Glutamatergic neuron (in vitro differentiated cells): ENCODE measurements at places on chromosomes 3 and 15. TPM values are rescaled to one million over a fixed set of nuclear protein-coding genes. Genes with fewer than 3 reads are reported as not detected.

- DNase-seq: no peak
- H3K36me3 ChIP-seq: peaks cover 4% of the 10 kb centered on the region
- H3K4me3 ChIP-seq: no peak overlapping the region
- H3K4me1 ChIP-seq: peaks cover 31% of the 10 kb centered on the region
Observed at GRCh38 chr15:67920524-67921240, 80.8 kb upstream of the RNU6-1 start.

- DNase-seq: peak; percentile 51
- H3K27me3 ChIP-seq: peaks cover 9% of the 10 kb centered on the region
- peak overlapping the region; percentile 93 for H3K27ac ChIP-seq
Observed at GRCh38 chr3:153162513-153163392, 727 bp downstream of the RAP2B start.

CISH gene
- 6.0 TPM for total RNA-seq

- H3K27me3 ChIP-seq: no peaks in the 10 kb centered on the region
- no peaks in the 10 kb centered on the region for H3K36me3 ChIP-seq
- H3K4me3 ChIP-seq: no peak overlapping the region
- no peak for DNase-seq
- peaks cover 22% of the 10 kb centered on the region for H3K4me1 ChIP-seq
- no peak overlapping the region for H3K27ac ChIP-seq
Observed at GRCh38 chr3:175608911-175609310, 749.8 kb downstream of the NAALADL2 start.

TMC3 gene
- not detected for total RNA-seq

DNA sequence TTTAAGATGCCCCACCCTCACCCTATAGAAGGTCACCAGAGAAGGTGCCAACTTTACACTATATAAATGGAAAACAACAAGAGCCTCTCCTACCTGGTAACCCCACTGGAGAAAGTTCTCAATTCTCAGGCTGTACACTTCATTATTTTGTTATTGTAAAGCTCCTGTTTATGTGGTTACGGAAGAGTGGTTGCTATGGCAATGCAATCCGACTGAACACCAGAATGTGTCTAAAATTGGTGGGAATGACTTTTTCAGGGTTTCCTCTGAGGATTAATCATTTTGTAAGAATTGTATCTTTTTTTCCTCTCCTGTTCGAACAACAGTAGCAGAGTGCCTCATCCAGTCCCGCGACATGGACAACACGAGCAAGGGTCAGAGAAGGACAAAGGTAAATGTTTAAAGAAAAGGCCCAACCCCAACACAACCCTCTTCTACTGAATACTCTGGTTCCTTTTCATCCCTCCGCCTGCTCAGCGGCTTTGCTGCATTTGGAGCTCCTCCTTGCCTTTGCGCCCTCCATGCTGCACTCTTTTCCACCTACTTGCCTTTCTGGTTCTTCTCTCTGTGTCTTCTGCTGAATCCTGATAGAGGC is 45.3 kb downstream of the DGKG start:
- DNase-seq: no peak
- no peak overlapping the region for H3K4me3 ChIP-seq
- no peaks in the 10 kb centered on the region for H3K27me3 ChIP-seq
- H3K4me1 ChIP-seq: peaks cover 15% of the 10 kb centered on the region
- no peak overlapping the region for H3K27ac ChIP-seq
- no peaks in the 10 kb centered on the region for H3K36me3 ChIP-seq

- no peak for DNase-seq
- H3K4me1 ChIP-seq: no peaks in the 10 kb centered on the region
- peaks cover 5% of the 10 kb centered on the region for H3K27me3 ChIP-seq
Observed at GRCh38 chr15:89754361-89755154, 3.5 kb upstream of the MESP1 start.

PHC3 gene
- total RNA-seq: 31.9 TPM

DNA sequence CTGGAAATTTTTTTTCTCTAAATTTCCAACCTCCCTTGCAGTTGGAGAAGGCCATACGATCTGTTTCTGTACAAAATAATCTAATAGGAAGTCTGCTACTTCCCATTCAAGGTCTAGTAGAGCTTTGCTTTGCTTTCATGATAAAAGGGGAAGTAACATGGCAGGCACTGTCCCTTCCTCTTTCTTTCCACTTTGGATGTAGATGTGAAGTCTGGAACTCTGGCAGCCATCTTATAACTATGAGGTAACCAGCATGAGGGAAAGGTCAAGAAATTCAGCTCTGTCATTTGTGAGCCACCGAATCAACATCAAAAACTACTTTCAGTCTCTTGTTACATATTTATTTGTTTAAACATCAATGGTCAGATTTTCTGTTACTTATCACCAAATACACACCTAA is 156.3 kb downstream of the MTHFS start:
- no peaks in the 10 kb centered on the region for H3K27me3 ChIP-seq
- H3K27ac ChIP-seq: no peak overlapping the region
- no peak overlapping the region for H3K4me3 ChIP-seq
- H3K4me1 ChIP-seq: peaks cover 9% of the 10 kb centered on the region

DNA sequence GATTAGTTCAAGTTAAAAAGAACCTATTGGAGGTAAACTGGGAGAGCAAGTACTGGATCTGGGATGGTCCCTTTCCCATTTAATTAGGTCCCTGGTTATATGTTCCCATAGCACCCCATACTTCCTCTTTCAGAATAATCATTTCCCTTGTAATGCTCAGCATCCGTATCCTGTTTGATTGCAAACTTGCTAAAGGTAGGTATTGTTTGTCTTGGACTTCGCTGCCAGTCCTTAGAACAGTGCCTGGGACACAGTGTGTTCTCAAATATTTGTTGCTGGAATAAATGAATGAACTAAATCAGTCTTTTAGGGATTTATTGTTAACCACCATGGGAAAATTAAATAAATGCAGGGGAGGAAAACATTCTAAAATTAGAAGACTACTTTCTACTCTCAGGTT is 299.8 kb downstream of the GRM7 start:
- DNase-seq: no peak
- H3K4me1 ChIP-seq: no peaks in the 10 kb centered on the region
- H3K4me3 ChIP-seq: no peak overlapping the region
- H3K27ac ChIP-seq: no peak overlapping the region
- H3K36me3 ChIP-seq: no peaks in the 10 kb centered on the region
- no peaks in the 10 kb centered on the region for H3K27me3 ChIP-seq

MEIS2 gene
- total RNA-seq: 6.0 TPM

- peaks cover 11% of the 10 kb centered on the region for H3K27me3 ChIP-seq
- H3K4me3 ChIP-seq: no peak overlapping the region
- DNase-seq: no peak
Observed at GRCh38 chr3:42177068-42177800, 86.1 kb downstream of the TRAK1 start.

NPRL2 gene
- total RNA-seq: 30.4 TPM

DNA sequence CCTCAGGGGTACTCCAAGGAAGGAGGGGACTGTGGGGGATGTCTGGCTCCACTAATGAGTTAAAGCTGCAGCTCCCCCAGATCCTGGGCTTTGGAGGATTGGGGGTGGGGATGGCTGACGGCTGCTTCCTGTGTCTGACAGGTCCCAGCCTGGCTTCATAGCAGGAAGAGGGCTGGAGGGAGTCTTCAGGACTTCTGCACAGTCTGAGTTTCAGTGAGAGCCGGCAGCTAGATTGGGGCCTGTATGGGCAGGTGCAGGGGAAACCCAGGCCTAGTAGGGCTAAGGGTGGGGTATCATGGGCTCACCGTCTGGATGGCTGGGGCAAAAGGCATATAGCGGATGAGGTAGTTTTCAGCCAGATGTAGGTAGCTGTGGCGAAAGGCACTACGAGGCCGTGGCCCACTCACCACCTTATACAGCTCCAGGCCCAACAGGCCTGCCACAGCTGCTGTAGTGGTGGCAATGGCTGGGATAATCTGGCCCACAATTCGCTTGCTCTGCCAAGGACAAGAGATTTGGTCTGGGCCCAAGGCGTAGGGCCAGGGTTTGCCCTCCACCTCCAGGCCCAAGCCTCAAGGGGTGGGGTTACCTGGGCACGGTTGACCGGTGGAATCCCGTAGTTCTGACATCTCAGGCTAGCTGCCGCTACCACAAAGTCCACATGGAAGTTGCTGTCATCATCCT is 4.5 kb downstream of the INKA1 start:
- H3K27me3 ChIP-seq: peaks cover 9% of the 10 kb centered on the region
- no peaks in the 10 kb centered on the region for H3K36me3 ChIP-seq

DNA sequence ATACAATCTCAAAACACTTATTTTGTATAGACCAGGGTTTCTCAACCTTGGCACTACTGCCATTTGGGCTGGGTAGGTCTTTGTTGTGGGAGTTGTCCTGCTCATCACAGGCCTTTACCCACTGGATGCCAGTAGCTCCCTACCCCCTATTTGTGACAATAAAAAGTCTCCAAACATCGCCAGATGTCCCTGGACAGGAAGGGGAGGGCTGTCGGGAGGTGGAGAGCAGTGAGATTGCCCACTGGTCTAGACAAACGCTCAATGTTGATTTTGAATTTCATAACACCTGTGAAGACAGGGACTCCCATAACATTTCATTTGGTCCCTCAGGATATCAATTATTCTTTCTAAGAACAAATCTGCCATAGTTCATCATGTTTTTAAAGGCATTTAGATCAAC is 151.7 kb upstream of the PTPRG start:
- no peak overlapping the region for H3K4me3 ChIP-seq
- DNase-seq: no peak
- H3K36me3 ChIP-seq: peaks cover 7% of the 10 kb centered on the region
- no peaks in the 10 kb centered on the region for H3K4me1 ChIP-seq
- H3K27ac ChIP-seq: no peak overlapping the region
- H3K27me3 ChIP-seq: peaks cover 6% of the 10 kb centered on the region

GRCh38 chr3:13004376-13004775 is 68.9 kb downstream of the IQSEC1 start:
- H3K36me3 ChIP-seq: no peaks in the 10 kb centered on the region
- H3K4me1 ChIP-seq: peaks cover 41% of the 10 kb centered on the region
- peaks cover 11% of the 10 kb centered on the region for H3K27me3 ChIP-seq
- H3K4me3 ChIP-seq: no peak overlapping the region
- peak overlapping the region; percentile 59 for H3K27ac ChIP-seq
- no peak for DNase-seq

SNTN gene
- total RNA-seq: not detected

GRCh38 chr15:41794081-41794480 is 19.8 kb downstream of the MAPKBP1 start:
- no peak overlapping the region for H3K27ac ChIP-seq
- DNase-seq: no peak
- no peaks in the 10 kb centered on the region for H3K36me3 ChIP-seq

DNA sequence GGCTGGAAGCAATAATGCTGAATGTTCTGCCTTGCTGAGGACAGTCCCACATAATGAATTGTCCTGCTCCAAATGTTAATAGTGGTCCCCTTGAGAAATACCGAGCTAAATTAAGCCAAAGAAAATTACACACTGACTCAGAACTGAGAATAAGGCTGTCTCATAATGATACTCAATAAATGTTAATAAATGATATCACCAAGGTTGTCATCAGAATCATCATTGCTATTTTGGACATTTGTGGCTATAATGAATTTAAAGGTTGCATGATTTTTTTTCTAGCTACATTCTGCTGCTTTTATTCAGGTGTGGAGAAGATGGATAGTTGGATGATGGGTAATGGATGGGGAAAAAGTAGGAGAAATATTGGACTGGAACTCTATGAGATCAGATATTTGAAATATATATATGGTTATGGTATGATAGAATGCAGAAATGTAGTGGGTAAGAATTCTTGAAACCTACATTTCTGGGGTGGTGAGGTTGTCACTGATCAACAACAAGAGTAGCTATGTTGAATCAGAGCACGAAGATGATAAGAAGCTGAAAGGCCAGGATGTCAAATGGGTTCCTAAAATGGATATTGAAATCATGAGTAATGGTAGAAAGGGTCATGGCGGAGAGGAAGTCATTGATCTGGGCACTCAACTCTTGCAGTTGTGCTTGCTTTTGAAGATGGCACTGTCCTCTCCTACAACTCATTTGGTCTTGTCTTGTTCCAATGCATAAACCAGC is 12.8 kb downstream of the CHST2 start:
- no peaks in the 10 kb centered on the region for H3K27me3 ChIP-seq
- no peak for DNase-seq
- no peaks in the 10 kb centered on the region for H3K36me3 ChIP-seq
- no peak overlapping the region for H3K4me3 ChIP-seq

DNA sequence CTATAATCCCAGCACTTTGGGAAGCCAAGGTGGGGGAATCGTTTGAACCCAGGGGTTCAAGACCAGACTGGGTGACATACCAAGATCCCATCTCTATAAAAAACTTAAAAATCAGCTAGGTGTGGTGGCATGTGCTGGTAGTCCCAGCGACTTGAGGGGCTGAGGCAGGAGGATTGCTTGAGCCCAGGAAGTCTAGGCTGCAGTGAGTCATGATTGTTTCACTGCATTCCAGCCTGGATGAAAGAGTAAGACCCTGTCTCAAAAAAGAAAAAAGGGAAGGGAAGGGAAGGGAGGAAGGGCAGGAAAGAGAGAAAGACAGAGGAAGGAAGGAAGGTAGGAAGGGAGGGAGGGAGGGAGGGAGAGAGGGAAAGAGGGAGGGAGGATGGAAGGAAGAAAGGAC is 133.7 kb upstream of the LRRN1 start:
- no peak overlapping the region for H3K27ac ChIP-seq
- no peak for DNase-seq
- H3K36me3 ChIP-seq: peaks cover 6% of the 10 kb centered on the region
- H3K4me1 ChIP-seq: no peaks in the 10 kb centered on the region
- H3K4me3 ChIP-seq: no peak overlapping the region

STRIT1 gene
- total RNA-seq: not detected

DNA sequence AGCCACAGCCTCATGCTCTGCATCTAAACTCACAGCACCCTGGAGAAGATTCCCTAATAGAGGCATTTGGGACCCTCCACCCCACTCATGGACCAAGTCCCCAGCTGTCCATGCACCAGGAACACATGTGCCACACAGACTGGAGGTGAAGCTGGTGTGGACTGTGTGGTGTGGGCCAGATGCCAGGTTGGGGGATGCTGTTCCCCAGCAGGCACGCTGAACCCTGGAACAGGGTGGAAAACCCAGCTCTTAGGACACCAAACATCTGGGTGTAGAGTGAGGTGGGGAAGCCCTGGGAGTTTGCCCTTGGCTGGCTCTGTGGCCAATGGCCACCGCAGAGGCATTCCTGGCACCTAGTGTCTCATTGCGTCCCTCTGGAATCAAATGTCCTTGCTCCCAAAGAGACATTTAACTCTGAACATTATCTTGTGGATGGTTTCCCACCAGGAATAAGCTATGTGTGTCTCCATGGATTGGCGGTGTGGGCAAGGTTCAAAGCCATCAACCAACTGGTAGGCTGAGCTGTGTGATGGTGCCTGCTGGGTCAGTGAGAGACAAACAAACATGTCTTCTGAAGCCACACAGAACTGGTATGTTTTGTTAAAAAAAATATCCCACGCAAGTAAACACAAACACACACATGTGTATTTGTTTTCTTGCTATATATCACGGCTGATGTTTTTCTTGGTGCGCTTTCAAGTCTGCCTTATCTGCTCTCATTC is 65.0 kb downstream of the EXOG start:
- H3K27me3 ChIP-seq: no peaks in the 10 kb centered on the region
- H3K4me1 ChIP-seq: no peaks in the 10 kb centered on the region
- no peak for DNase-seq
- H3K4me3 ChIP-seq: no peak overlapping the region
- peaks cover 8% of the 10 kb centered on the region for H3K36me3 ChIP-seq

GRCh38 chr3:157336252-157337009 is 100.2 kb upstream of the PTX3 start:
- no peaks in the 10 kb centered on the region for H3K36me3 ChIP-seq
- no peak for DNase-seq
- no peak overlapping the region for H3K27ac ChIP-seq
- no peak overlapping the region for H3K4me3 ChIP-seq

MKRN3 gene
- total RNA-seq: 1.4 TPM

- no peak overlapping the region for H3K4me3 ChIP-seq
- peaks cover 5% of the 10 kb centered on the region for H3K36me3 ChIP-seq
- H3K27me3 ChIP-seq: no peaks in the 10 kb centered on the region
- H3K27ac ChIP-seq: no peak overlapping the region
- DNase-seq: no peak
- peaks cover under 1% of the 10 kb centered on the region for H3K4me1 ChIP-seq
Observed at GRCh38 chr3:69659180-69659910, 79.9 kb upstream of the MITF start.

FOXB1 gene
- total RNA-seq: not detected
